Stimulated activated CD8-positive, alpha-beta memory T cell treated with anti-CD3 and anti-CD28 coated beads, Interleukin-2, amount 100 ng/mL, for 1 hour (primary cell): ENCODE measurements at places on chromosomes 1 and 21.

GRCh38 chr1:84489766-84490165 lies 10.7 kb downstream of the RPF1 start:
- no peak for DNase-seq

DNA sequence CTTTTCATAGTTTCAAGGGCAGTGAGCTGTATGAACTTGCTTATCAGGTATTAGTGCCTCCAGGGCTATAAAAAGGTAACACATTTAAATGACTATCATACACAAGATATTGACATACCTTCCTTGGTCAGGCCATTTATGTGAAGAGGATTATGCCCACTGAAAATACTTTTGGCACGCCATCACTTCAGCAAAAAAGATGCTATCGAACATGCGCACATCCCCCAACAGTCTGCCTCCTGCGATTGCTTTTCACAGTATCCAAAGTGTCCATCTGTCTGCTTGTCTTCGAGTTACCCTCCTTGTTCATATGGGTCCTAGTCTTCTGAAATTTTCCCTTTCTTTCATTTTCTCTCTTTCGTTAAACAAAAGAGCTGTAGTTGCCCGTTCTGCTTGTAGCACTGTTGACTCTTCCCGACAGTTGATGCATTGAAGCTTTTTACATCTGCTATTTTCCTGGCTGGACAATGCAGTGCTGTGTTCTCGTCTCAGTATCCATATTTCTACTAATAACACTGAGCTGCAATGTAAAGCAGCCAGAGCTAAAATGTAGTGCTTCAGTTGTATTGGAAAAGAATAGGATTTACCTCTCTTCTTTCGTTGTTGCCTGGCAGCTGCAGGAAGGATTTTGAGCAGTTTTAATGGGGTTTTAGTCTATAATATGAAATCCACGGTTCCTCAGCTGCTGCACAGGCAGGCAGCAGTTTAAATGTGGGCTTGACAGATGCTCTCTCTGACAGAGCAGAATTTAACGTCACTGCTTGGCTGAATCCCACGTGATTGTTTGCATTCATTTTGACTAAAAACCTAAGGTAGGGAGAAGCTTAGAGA lies at the start of gene B3GALT2:
Gene B3GALT2 (minus strand): TSS at position 713 of the 831 bp plus-strand sequence. CDS start 5,051 bp downstream, outside the sequence.
- no peak for DNase-seq

DNA sequence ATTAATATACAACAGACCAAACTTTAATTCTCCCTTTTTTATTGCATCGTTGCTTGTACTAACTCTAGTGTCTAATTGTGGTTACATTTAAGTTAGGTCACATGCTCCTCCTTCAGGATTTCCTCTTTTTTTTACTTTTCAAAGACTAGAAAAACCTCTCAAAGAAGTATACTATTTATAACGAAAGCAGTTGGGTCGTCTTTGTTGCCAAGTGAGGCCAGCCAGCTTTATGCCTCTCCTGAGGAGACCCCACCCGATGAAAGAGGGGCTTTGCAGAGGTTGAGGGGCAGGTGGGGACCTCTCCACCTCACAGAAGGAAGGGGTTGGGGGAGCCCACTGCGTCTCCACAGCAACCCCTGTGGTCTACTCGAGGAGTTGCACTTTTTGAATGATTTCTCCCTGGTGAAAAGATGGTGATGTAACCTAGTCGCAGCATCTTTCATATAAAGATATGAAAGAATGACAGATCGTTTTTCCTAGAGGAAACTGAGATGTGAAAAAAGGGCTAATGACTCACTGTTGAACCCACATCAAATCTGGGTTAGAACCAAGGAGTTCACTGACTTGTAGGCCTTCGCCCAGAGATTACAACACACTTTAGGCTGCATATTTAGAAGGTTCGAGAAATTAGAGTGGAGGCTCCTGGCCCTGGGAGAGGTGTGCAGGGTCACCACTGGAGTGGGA lies 6.4 kb downstream of the TGFB2 start:
- no peak for DNase-seq

GRCh38 chr1:14552246-14552965 lies 46.1 kb upstream of the KAZN start:
- no peak for DNase-seq

DNA sequence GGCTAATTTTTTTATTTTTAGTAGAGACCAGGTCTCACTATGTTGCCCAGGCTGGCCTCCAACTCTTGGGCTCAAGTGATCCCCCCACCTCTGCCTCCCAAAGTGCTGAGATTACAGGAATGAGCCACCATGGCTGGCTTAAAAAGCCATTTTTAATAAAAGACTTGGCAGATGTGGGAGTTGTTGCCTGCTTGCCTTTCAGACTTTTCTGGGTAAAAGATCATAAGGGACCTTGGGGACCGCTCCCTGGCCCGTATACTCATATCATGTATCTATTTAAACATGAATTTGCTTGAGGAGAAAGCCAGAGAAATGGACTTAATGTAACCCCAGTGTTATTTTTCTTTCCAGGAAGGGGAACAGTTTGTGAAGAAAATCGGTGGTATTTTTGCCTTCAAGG lies 23.4 kb upstream of the PODN start:
- no peak for DNase-seq

GRCh38 chr1:210978974-210979354 lies 155.0 kb downstream of the KCNH1 start:
- no peak for DNase-seq

DNA sequence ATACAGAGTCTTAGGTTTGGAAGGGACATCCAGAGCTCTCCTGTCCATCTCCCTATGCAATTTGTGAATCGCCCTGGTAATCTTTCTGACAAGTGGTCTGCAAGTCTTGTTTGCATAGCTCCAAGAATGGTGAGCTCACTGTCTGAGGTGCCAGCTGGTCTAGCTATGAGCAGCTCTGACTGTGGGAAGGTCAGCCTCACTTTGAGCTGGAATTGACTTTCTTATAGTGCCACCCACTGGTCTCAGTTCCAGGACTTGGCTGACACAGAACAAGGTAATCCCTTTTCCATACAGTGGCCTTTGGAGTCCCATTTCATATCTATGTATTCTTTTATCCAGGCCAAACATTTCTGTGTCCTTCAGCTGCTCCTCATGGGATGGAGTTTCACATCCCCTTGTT lies 95.6 kb upstream of the C8B start:
- DNase-seq = no peak

GRCh38 chr1:51752073-51752948 lies 126.2 kb downstream of the NRDC start:
- no peak for DNase-seq
